ENCODE measurements at places on chromosomes 1 and 21.

GRCh38 chr1:26318338-26319064 lies 743 bp downstream of the CD52 start:
- DNase-seq = no peak

GRCh38 chr1:38529946-38530345 lies 329.6 kb downstream of the RRAGC start:
- no peak for DNase-seq

DNA sequence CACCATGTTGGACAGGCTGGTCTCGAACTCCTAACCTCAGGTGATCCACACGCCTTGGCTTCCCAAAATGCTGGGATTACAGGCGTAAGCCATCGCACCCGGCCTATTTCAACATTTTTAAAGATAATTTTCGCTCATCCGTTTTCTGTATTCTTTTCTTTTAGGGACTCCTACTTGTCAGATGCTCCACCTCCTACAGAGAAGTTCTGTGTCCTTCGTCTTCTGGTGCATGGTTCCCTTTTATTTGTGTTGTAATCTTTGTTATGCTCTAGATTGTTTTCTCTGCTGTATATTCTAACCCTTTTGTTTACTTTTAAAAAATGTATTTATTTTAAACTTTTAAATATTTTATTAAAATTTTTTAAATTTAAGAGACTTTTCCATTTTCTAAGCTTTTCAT lies 28.4 kb downstream of the CLDN14 start:
- no peak for DNase-seq

DNA sequence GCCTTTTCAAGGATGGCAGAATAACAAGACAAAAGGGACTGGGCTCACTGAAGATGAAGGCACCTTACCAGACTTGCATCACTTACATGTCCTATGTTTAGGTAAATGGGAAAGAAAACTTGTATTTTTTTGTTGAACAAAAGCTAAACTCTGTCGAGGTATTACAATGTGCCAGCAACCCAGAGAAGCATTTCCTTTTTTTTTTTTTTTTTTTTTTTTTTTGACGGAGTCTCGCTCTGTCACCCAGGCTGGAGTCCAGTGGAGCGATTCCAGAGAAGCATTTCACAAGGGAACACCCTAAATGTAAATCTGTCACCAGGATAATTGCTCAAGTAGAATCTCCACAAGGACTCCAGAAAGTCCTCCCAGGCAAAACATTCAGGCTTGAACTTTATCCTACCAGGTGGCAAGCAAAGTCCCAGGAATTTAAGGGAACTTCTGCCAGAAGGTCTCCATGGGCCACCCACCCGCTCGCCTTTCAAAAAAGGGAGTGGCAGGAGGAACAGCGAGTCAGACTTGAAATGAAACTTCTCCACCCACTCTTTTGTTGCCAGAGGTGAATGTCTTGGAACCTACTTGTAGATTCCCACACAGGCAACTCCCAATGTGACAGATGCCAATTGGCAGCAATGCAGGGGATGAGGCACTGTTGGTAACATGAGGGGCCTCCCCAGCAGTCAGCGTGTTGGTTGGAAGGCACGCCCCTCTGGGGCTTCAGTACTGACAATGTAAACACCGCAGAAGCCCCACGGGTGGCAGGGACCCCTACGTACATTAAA lies 125.0 kb downstream of the TIAM1 start:
- DNase-seq = no peak

- DNase-seq = no peak
Measured at GRCh38 chr1:230982696-230983095, 3.8 kb downstream of the ARV1 start.

Data from stimulated activated CD8-positive, alpha-beta memory T cell treated with anti-CD3 and anti-CD28 coated beads, Interleukin-7, amount 100 ng/mL, for 48 hours (primary cell).